Chondrocyte (in vitro differentiated cells): ENCODE measurements at places on chromosomes 1 and 21. TPM values are rescaled to one million over a fixed set of nuclear protein-coding genes. Genes with fewer than 3 reads are reported as not detected.
A peak's percentile ranks its signal among the peaks of the same experiment; 100 is the strongest.

The RXFP4 gene
- total RNA-seq = not detected in 3 replicates

The TBX19 gene
- total RNA-seq = 1.8 to 2.7 TPM (median 2.1 TPM) in 3 replicates

The PGLYRP3 gene
- not detected in 3 replicates for total RNA-seq

The SH3BGR gene
- 2.4 to 3.3 TPM (median 2.8 TPM) in 3 replicates for total RNA-seq

The C1orf185 gene
- total RNA-seq = not detected in 3 replicates

The SYCP1 gene
- not detected in 3 replicates for total RNA-seq

The KRTAP19-1 gene
- total RNA-seq = not detected in 3 replicates

The CPLANE2 gene
- total RNA-seq = 8.5 to 12.3 TPM (median 12.0 TPM) in 3 replicates

The LAMB3 gene
- 5.5 to 6.5 TPM (median 6.3 TPM) in 3 replicates for total RNA-seq

The HMGB4 gene
- not detected in 3 replicates for total RNA-seq

The ANGPTL7 gene
- total RNA-seq = 0.15 TPM in 1 of 3 replicates, not detected in the others

- peak overlapping the region; percentile 6 for H3K4me3 ChIP-seq
- H3K27ac ChIP-seq = no peak overlapping the region
- no peaks in the 10 kb centered on the region for H3K36me3 ChIP-seq
- H3K27me3 ChIP-seq = no peaks in the 10 kb centered on the region
- peaks cover 4% of the 10 kb centered on the region for H3K4me1 ChIP-seq
These were observed 4.1 kb downstream of the RNF223 start for GRCh38 chr1:1069711-1070676.

DNA sequence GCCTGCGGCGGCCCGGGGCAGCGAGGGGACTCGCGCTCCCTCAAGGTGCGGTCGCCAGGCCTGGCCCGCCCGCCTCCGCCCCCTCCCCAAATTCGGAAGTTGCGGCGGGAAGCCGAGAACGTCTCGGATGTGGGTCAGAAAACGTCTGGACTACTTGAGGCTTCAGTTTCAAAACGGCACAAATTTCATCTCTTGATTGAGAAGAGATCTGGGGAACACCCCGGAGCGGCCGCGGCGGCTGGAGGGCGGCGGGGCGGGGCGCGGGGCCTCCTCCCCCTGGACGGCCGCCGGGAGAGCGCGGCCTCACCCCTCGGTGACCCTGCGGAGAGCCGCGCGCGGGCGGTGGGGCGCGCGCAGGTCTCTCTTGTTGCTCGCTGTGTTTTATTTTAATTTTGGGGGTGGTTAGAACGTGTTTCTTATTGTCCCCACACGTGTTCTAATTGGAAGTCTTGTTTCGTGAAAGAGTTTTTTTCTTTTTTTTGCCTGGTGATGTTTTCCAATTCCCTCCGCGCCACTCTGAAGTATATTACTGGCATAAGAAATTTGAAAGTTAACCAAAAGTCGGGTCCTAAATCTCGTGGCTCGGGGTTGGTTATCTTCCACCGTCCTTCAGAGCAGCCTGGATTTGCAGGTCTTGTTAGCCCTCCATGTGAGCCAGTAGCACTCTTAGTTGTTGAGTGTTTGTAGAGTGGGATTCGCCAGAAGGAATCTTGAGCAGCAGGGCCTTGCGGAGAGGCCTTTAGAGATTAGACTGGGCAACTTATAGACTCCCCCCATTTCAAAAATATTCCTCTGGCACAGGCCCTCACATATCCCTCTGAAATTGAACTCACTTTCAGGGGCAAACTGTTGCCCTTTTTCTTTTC lies 749 bp downstream of the PCBP3 start:
- H3K36me3 ChIP-seq = peaks cover 3% of the 10 kb centered on the region
- DNase-seq = no peak
- H3K4me3 ChIP-seq = peak overlapping the region; percentile 70
- H3K27ac ChIP-seq = peak overlapping the region; percentile 58
- no peaks in the 10 kb centered on the region for H3K27me3 ChIP-seq

DNA sequence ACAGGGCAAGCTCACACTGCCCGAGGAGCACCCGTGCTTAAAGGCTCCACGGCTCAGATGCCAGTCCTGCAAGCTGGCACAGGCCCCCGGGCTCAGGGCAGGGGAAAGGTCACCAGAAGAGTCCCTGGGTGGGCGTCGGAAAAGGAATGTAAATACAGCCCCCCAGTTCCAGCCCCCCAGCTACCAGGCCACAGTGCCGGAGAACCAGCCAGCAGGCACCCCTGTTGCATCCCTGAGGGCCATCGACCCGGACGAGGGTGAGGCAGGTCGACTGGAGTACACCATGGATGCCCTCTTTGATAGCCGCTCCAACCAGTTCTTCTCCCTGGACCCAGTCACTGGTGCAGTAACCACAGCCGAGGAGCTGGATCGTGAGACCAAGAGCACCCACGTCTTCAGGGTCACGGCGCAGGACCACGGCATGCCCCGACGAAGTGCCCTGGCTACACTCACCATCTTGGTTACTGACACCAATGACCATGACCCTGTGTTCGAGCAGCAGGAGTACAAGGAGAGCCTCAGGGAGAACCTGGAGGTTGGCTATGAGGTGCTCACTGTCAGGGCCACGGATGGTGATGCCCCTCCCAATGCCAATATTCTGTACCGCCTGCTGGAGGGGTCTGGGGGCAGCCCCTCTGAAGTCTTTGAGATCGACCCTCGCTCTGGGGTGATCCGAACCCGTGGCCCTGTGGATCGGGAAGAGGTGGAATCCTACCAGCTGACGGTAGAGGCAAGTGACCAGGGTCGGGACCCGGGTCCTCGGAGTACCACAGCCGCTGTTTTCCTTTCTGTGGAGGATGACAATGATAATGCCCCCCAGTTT lies 1.3 kb downstream of the CELSR2 start:
- H3K27me3 ChIP-seq = no peaks in the 10 kb centered on the region

GRCh38 chr1:219060798-219061197 lies 112.9 kb upstream of the LYPLAL1 start:
- H3K4me1 ChIP-seq = no peaks in the 10 kb centered on the region
- H3K27me3 ChIP-seq = no peaks in the 10 kb centered on the region
- no peak for DNase-seq

DNA sequence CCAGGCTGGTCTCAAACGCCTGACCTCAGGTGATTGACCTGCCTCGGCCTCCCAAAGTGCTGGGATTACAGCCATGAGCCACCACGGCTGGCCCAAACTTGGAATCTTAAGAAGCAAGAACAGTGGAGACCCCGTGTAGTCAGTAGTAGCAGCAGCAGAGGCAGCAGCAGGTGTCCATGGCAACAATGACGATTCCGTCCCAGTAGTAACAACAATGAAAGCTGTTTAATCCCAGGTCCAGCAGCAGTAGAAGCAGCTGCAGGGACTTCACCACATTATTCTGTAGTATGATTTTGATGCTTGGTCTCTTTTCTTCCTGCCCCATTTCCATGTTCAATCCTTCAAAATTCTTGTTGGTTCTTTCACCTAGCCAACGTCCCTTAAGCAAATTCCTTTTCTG lies 69.6 kb upstream of the KCTD3 start:
- H3K27me3 ChIP-seq = peaks cover 12% of the 10 kb centered on the region
- peaks cover 10% of the 10 kb centered on the region for H3K4me1 ChIP-seq
- H3K27ac ChIP-seq = no peak overlapping the region

- H3K4me1 ChIP-seq = no peaks in the 10 kb centered on the region
- H3K36me3 ChIP-seq = no peaks in the 10 kb centered on the region
- no peak overlapping the region for H3K27ac ChIP-seq
- no peak overlapping the region for H3K4me3 ChIP-seq
These were observed 19.7 kb downstream of the AXDND1 start for GRCh38 chr1:179385510-179385909.

GRCh38 chr1:170929835-170930554 lies 5.3 kb upstream of the MROH9 start:
- H3K27me3 ChIP-seq = no peaks in the 10 kb centered on the region
- H3K36me3 ChIP-seq = no peaks in the 10 kb centered on the region
- peak overlapping the region; percentile 67 for H3K4me3 ChIP-seq
- peak overlapping the region; percentile 94 for H3K27ac ChIP-seq

GRCh38 chr1:39720094-39720999 lies 18.3 kb upstream of the PPIE start:
- DNase-seq = no peak
- H3K4me1 ChIP-seq = no peaks in the 10 kb centered on the region
- H3K4me3 ChIP-seq = no peak overlapping the region
- H3K27ac ChIP-seq = no peak overlapping the region

GRCh38 chr1:20359451-20360330 lies 69.0 kb downstream of the VWA5B1 start:
- H3K4me3 ChIP-seq = no peak overlapping the region
- no peaks in the 10 kb centered on the region for H3K36me3 ChIP-seq
- H3K4me1 ChIP-seq = peaks cover 12% of the 10 kb centered on the region
- peak; percentile 44 for DNase-seq

GRCh38 chr1:228174482-228175315 lies 9.1 kb downstream of the IBA57 start:
- no peaks in the 10 kb centered on the region for H3K27me3 ChIP-seq
- no peak overlapping the region for H3K4me3 ChIP-seq
- H3K27ac ChIP-seq = no peak overlapping the region
- H3K36me3 ChIP-seq = peaks cover 1% of the 10 kb centered on the region

DNA sequence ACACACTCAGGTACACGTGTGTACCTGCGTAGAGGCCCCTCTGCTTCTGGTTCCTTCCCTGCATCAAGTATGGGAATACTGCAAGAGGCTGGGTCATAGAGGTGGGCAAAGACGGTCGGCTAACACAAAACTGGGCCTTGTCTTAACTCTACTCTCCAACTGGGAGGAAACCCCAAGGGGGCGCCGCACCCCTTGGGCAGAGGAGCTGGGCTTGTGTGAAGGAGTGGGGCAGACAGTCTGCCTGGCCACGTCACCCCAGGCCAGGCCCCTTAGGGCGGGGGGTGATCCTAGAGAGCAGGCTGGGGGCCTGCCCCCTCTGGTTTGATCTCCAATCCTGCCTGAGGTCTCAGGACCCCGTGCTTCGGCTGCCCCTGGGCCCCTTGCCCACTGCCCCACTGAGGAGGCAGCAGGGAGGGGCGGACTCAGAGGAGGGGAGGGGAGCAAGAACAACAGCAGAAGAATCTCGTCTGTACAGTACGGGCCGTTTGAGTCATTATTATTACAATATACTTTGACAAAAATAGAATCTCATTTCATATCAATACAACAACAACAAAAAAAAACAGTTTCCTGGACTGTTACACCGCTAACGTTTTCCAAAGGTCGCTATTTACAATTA lies 34.7 kb downstream of the MEF2D start:
- H3K27ac ChIP-seq = peak overlapping the region; percentile 97
- peaks cover 70% of the 10 kb centered on the region for H3K4me1 ChIP-seq
- no peak for DNase-seq
- H3K36me3 ChIP-seq = peaks cover 12% of the 10 kb centered on the region

- H3K36me3 ChIP-seq = peaks cover 29% of the 10 kb centered on the region
- no peak overlapping the region for H3K27ac ChIP-seq
- no peak for DNase-seq
- H3K4me1 ChIP-seq = peaks cover 3% of the 10 kb centered on the region
- no peak overlapping the region for H3K4me3 ChIP-seq
- H3K27me3 ChIP-seq = no peaks in the 10 kb centered on the region
These were observed 17.0 kb downstream of the PCNT start for GRCh38 chr21:46340998-46341397.

DNA sequence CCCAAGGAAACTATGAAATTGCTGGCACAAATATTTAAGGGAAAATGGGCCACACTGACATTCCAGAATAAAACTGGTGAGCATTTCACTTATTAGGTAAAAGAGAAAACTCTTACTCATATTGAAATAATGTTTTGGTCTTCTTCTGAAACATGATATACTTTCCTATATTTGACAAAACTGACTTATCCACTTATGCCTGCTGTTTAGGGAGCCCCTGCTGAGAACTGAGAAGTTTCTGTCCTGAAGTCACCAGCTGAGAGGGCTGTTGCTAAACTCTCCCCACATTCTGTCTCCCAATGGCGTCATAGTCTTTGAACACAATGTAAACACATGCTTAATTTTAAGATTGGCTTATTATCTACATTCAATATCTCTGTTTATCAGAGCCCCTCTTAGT lies 46.8 kb upstream of the ZC3H11B start:
- H3K4me3 ChIP-seq = no peak overlapping the region
- H3K4me1 ChIP-seq = peaks cover 42% of the 10 kb centered on the region
- H3K27ac ChIP-seq = peak overlapping the region; percentile 86
- no peaks in the 10 kb centered on the region for H3K27me3 ChIP-seq
- H3K36me3 ChIP-seq = no peaks in the 10 kb centered on the region

DNA sequence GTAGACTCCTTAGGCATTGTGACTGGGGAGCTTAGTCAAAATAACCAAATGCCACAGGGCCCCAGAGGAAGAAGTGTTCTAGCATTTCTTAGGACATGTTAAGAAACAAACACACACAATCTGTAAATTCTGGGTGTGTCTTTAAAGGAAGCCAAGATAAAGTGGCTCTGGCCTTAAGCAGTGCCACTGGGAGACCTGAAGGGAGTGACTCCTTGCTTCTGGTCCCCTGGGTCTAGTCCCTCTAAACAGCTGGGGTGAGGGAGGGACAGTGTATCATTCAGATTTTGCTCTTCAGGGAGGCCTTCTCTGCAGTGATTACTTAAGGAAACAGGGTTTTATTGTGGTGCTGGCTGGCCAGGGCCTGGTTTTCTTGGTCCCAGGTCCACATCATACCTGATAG lies 9.1 kb upstream of the PROK1 start:
- no peak overlapping the region for H3K4me3 ChIP-seq
- H3K27ac ChIP-seq = no peak overlapping the region
- DNase-seq = no peak
- H3K27me3 ChIP-seq = peaks cover 14% of the 10 kb centered on the region
- H3K36me3 ChIP-seq = no peaks in the 10 kb centered on the region
- no peaks in the 10 kb centered on the region for H3K4me1 ChIP-seq

DNA sequence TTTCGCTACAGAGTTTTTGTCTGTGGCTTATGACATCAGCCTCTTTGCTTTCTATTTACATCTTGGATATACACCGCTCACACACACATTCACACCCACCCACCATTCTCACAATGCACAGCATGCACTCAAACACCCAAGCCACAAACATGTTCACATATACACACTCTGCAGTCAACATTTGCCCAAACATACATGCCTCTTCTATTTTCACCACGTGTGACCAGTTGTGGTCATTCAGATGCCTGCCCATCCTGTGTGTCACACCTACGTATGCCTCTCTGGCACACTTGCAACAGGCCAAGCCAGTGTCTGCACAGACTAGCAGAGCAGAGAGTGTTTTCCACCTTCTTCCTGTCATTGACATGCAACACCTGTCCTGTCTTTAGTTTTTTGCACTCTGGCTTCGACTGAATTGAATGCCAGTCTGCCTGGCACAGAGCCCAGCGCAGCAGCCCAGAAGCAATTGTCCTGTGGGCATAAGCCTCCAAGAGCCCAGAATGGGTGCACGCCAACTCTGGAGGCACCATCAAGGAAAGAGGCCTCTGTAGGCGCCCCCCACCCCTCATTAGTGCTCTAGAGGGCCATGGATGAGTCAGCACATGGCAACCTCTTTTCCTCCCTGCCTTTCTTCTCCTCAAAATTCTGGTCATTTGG lies 37.7 kb upstream of the LRRN2 start:
- H3K4me3 ChIP-seq = no peak overlapping the region
- no peak for DNase-seq

DNA sequence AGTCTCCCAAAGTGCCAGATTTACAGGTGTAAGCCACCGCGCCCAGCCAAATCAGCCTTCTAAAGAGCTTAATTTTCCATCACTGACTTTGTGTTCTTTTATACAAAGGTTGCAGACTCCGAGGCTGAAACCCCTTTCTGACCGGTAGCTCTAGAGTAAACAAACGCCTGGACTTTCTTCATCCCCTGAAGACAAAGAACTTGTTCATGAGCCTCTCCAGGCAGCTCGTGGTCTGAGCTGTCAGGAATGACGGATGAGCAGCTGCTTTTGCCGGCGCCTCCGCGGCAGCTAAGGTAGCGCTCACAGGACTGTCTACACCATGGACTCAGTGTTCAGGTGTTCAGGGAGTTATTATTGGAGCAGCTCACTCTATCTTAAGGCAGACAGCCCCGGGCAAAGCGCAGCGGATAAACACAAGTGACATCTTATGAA lies 128.5 kb upstream of the ERRFI1 start:
- H3K4me1 ChIP-seq = peaks cover 8% of the 10 kb centered on the region
- H3K36me3 ChIP-seq = no peaks in the 10 kb centered on the region
- peak overlapping the region; percentile 61 for H3K27ac ChIP-seq
- DNase-seq = no peak
